Myometrial cell (primary cell): ENCODE measurements at places on chromosomes 5 and 9. TPM values are rescaled to one million over a fixed set of nuclear protein-coding genes. Genes with fewer than 3 reads are reported as not detected.

MAMDC4 gene
- total RNA-seq, result 0.71 and 1.4 TPM in 2 replicates

CCL27 gene
- 0.58 TPM in 1 of 2 replicates, not detected in the other for total RNA-seq

IRF1 gene
- 28.8 and 40.8 TPM in 2 replicates for total RNA-seq

SOX30 gene
- 0.71 TPM in 1 of 2 replicates, not detected in the other for total RNA-seq

CAVIN4 gene
- not detected in 2 replicates for total RNA-seq

TAF1L gene
- not detected in 2 replicates for total RNA-seq

LECT2 gene
- not detected in 2 replicates for total RNA-seq

ITGA1 gene
- 4.0 and 11.5 TPM in 2 replicates for total RNA-seq

SPAG8 gene
- 0.53 and 1.2 TPM in 2 replicates for total RNA-seq

DPYSL3 gene
- total RNA-seq, result 83.6 and 86.5 TPM in 2 replicates

EPB41L4A gene
- total RNA-seq, result under 0.01 TPM in 1 of 2 replicates, not detected in the other

ADAMTSL2 gene
- total RNA-seq, result not detected in 2 replicates

FBXL7 gene
- total RNA-seq, result 6.3 and 7.3 TPM in 2 replicates

ADAMTS2 gene
- 30.8 and 34.4 TPM in 2 replicates for total RNA-seq

EGFL7 gene
- total RNA-seq, result 18.7 and 19.3 TPM in 2 replicates

HACD4 gene
- total RNA-seq, result 9.0 and 13.0 TPM in 2 replicates

CEL gene
- under 0.01 TPM in 2 replicates for total RNA-seq

TSLP gene
- 0.35 TPM in 1 of 2 replicates, not detected in the other for total RNA-seq

BSPRY gene
- total RNA-seq, result not detected in 2 replicates
